Keratinocyte (primary cell): ENCODE measurements at places on chromosomes 2 and 18.
A peak's percentile ranks its signal among the peaks of the same experiment; 100 is the strongest.

GRCh38 chr2:108632332-108633160 is 86.7 kb upstream of the RANBP2 start:
- DNase-seq = no peak

DNA sequence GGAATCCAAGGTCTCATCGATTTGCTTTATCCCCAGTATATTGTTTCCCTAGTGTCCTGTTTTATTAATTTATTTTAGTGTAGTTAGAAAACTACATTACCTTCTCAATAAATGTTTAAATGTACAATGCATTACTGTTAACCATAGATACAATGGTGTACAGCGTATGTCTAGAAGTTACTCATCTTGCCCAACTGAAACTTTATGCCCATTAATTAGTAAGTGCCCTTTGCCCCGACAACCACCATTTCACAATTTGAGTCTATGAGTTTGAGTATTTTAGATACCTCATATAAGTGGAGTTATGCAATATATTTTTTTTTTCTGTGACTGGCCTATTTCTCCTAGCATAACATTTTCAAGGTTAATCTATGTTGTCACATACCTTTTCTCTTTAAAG is 1343.0 kb upstream of the SLC39A10 start:
- no peak for DNase-seq

GRCh38 chr18:22174341-22175145 is 5.2 kb downstream of the GATA6 start:
- no peak for DNase-seq

DNA sequence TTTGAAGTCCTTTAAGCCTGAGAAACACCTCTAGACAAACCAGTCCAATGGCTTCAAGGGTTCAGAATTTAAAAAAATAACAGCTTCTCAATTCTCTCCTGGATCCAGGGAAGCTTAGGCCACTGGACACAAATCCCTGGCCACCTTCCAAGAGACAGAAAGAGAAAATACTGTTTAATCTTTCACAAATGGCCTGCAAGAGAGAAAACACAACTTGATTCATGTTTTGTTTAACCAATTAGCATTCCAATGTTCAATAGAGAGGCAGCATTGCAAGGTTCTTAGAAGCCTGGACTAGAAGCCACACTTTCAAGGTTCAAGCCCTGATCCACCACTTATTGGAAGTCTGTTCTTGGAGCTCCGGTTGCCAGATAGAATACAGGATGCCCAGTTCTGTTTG is 109.0 kb upstream of the PARD3B start:
- DNase-seq = no peak

DNA sequence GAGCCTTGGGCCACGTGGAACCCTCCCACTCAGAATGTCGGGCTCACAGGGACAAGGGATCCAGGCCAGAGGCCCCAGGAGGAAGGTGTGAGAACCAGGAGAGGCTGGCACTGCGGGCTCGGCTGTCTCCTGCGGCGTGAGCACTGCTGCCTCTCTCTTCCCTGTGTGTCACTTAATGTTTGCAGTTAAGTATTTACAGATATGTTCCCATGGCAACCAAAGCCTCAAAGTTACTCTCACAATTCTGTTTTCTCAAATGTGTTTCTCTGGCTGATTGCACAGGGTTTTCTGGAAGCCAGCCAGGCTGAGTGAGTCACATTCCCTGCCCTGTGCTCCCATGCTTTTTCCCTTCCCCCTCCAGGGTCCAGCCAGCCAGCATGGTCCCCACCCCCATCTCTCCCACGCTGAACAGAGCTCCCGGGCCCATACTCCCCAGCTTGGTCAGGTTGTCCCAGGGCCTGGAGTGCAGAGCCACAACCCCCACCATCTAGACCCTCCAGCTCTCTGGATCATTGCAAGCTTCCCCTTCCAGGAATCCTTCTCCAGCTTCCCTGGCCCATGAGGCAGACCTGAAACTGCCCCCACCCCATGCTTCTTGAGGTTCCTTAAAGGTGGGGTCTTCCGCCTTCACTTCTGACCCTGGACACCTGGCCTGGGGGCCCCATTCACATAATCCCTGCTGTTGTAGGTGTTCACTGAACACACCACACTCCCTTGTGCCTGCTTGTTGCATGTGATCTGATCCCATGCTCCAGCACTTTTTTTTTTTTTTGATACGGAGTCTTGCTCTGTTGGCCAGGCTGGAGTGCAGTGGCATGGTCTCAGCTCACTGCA is 265.9 kb downstream of the CELF4 start:
- DNase-seq = peak; percentile 32

- DNase-seq = no peak
These were observed 15.1 kb downstream of the RASGRP3 start for GRCh38 chr2:33491441-33492084.

DNA sequence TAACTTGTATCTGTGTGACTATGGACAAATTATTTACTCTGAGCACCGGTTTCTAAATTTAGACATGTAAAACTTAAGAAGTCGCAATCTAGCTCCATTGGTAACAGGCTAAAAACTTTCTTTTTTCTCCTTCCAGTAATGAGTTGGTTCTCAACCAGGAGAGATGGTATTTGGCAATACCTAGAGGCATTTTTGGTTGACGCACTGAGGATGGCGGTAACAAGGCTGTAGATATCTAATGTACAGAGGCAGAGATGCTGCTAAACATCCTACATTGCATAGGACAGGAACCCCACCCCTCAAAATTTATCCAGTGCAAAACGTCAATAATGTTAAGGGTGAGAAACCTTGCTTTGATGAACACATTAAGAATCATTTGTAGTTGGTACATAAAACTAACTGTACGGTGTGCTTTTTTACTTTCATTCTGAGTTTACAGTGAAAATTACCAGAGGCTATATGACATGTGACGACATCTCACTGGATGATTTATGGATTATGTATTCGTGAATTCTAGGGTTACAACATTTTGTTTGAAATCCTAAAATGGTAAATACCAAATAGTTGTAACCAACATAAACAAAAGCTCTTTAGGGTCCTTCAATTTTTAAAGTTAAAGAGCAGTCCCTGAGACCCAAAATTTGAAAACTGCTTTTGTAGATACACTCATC is 91.3 kb downstream of the TLK1 start:
- DNase-seq = no peak
